ENCODE measurements at places on chromosomes 7 and 10. TPM values are rescaled to one million over a fixed set of nuclear protein-coding genes. Genes with fewer than 3 reads are reported as not detected.

PLEKHA8 gene
- 9.7 TPM for total RNA-seq

STK32C gene
- 9.7 TPM for total RNA-seq

CPVL gene
- total RNA-seq = not detected

TCERG1L gene
- not detected for total RNA-seq

KIAA1549 gene
- total RNA-seq = 0.40 TPM

RNF133 gene
- not detected for total RNA-seq

GLCCI1 gene
- 20.3 TPM for total RNA-seq

KIF11 gene
- 62.5 TPM for total RNA-seq

SAP25 gene
- 37.0 TPM for total RNA-seq

GNGT1 gene
- total RNA-seq = not detected

RAPGEF5 gene
- 0.29 TPM for total RNA-seq

MAGI2 gene
- total RNA-seq = 0.05 TPM

IQUB gene
- not detected for total RNA-seq

ZNF32 gene
- 22.9 TPM for total RNA-seq

LOXL4 gene
- not detected for total RNA-seq

TUBAL3 gene
- total RNA-seq = not detected

HOXA10 gene
- not detected for total RNA-seq

ANKRD1 gene
- total RNA-seq = not detected

GRM3 gene
- total RNA-seq = not detected

OR2A42 gene
- total RNA-seq = 0.10 TPM

TMEM229A gene
- total RNA-seq = not detected

UCMA gene
- not detected for total RNA-seq

DGKI gene
- total RNA-seq = 0.05 TPM

HPSE2 gene
- total RNA-seq = not detected

CCL24 gene
- total RNA-seq = not detected

CRYGN gene
- total RNA-seq = 0.13 TPM

PRF1 gene
- 63.5 TPM for total RNA-seq

IPMK gene
- total RNA-seq = 5.6 TPM

FBXL15 gene
- 12.6 TPM for total RNA-seq

PLEKHS1 gene
- not detected for total RNA-seq

PTPRE gene
- total RNA-seq = 30.4 TPM

SMKR1 gene
- 2.2 TPM for total RNA-seq

LRRN3 gene
- 253 TPM for total RNA-seq

EBF3 gene
- total RNA-seq = not detected

AGAP9 gene
- 5.5 TPM for total RNA-seq

OR9A2 gene
- total RNA-seq = not detected

C10orf67 gene
- 0.17 TPM for total RNA-seq

NANOS1 gene
- total RNA-seq = 0.55 TPM

SLC26A5 gene
- not detected for total RNA-seq

GFRA1 gene
- total RNA-seq = not detected

KAZALD1 gene
- 0.96 TPM for total RNA-seq

CNPY1 gene
- total RNA-seq = not detected

STEAP2 gene
- not detected for total RNA-seq

WIPF3 gene
- total RNA-seq = not detected

CCDC172 gene
- total RNA-seq = not detected

PPRC1 gene
- 42.9 TPM for total RNA-seq

VPS26A gene
- 39.7 TPM for total RNA-seq

NRCAM gene
- total RNA-seq = 0.40 TPM

CPED1 gene
- not detected for total RNA-seq

TAS2R41 gene
- total RNA-seq = not detected

Measured in activated naive CD4-positive, alpha-beta T cell treated with anti-CD3 and anti-CD28 coated beads, Interleukin-2, amount 10 ng/mL, durations not matched to agents 5 hours and 36 hours (primary cell).